Smooth muscle cell of the coronary artery (primary cell): ENCODE measurements at places on chromosomes 3 and 15. TPM values are rescaled to one million over a fixed set of nuclear protein-coding genes. Genes with fewer than 3 reads are reported as not detected.

LAMB2 gene
- total RNA-seq = 460 and 630 TPM in 2 replicates

PRICKLE2 gene
- 17.1 and 30.4 TPM in 2 replicates for total RNA-seq

AVEN gene
- 9.8 and 46.8 TPM in 2 replicates for total RNA-seq

TM4SF4 gene
- 1.2 TPM in 1 of 2 replicates, not detected in the other for total RNA-seq
